ENCODE measurements at places on chromosomes 1 and 21.
A peak's percentile ranks its signal among the peaks of the same experiment; 100 is the strongest.

- no peak for DNase-seq
Observed at GRCh38 chr1:180912801-180913565, at the start of gene KIAA1614. KIAA1614 (plus strand) TSS chr1:180912897; CDS start chr1:180913244, 347 bp downstream.

- no peak for DNase-seq
Observed at GRCh38 chr1:166999500-167000055, 10.5 kb downstream of the MAEL start.

DNA sequence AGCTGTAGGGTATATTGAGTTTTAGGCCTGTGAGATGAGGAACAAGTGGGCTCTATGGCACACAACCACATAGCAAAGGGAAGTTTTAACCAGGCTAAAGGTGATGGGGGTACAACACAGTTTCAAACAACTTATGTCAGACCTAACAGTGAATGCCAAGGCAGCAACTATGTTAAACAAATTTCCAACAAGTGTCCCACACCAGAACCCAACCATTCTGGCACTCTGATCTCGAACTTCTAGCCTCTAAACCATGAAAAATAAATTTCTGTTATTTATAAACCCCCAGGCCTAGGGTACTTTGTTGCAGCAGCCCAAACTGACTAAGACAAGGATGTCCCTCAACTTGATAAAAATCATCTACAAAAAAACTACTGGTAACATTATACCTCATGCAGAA is 52.3 kb upstream of the INSL5 start:
- no peak for DNase-seq

DNA sequence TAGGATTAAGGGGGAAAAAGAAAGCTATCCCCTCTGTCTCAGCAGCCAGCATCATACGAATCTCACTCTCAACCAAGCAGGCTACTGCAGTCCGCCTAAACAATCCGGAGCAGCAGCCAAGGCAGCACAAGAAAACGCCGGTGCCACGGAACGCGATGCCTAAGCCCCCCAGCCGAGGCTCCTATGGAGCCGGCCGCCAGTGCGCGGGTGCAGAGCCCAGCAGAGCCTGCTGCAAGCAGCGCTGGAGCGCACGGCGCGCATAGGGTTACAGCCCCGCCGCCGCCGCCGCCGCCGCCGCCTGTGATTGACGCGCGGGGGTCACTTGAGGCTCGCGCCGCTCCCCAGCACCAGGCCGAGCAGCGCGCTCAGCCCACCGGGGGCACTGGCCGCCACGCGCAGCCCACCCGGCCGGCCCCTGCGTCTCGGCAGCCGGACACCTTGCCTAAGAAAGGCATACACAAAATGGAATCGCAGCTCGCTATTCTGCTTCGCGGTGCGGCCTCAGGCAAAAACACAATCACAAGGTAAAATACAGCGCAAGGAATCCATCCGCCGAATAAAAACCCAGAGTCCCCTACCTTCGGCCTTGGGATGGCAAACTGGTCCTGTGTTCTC is 780 bp downstream of the HIVEP3 start:
- no peak for DNase-seq

- DNase-seq = peak; percentile 26
Observed at GRCh38 chr21:37445228-37445627, 78.7 kb downstream of the DYRK1A start.

DNA sequence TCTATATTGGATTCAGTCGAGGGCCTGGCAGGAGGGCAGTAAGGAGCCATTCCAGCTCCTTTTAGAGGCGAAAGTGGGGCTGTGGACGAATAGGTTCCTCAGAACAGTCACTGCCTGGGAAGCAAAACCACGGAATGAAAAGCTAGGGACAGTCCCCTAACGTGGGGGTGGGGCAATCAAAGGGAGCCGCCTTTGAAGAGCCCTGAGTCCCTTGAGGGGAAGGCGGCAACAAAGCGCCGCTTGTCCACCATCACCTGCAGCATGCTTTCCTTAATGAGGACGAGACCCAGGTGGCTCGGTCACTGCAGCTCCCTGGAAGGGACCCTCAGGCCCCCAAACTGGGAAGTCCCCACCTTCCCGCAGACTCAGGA is 184.7 kb downstream of the ETS2 start:
- no peak for DNase-seq

GRCh38 chr1:49416758-49417157 is 607.0 kb downstream of the AGBL4 start:
- DNase-seq = no peak

- peak; percentile 36 for DNase-seq
Observed at GRCh38 chr1:14996133-14997050, 157.2 kb upstream of the TMEM51 start.

- DNase-seq = no peak
Observed at GRCh38 chr1:16922885-16923431, 1.2 kb downstream of the CROCC start.
